ENCODE measurements at places on chromosomes 12 and 14. TPM values are rescaled to one million over a fixed set of nuclear protein-coding genes. Genes with fewer than 3 reads are reported as not detected.

DMAC2L gene
- 4.4 TPM for total RNA-seq

TMPRSS12 gene
- total RNA-seq, result not detected

KRT83 gene
- not detected for total RNA-seq

GLT8D2 gene
- total RNA-seq, result 46.0 TPM

ADCY4 gene
- total RNA-seq, result 6.3 TPM

CCDC177 gene
- total RNA-seq, result not detected

P2RX2 gene
- not detected for total RNA-seq

MIPOL1 gene
- 12.5 TPM for total RNA-seq

FBLN5 gene
- total RNA-seq, result 56.8 TPM

RPL10L gene
- not detected for total RNA-seq

FOXG1 gene
- total RNA-seq, result not detected

TMEM117 gene
- 9.9 TPM for total RNA-seq

GPR65 gene
- not detected for total RNA-seq

FAM186B gene
- total RNA-seq, result 2.7 TPM
